ENCODE measurements at places on chromosomes 4 and X. TPM values are rescaled to one million over a fixed set of nuclear protein-coding genes. Genes with fewer than 3 reads are reported as not detected.

DNA sequence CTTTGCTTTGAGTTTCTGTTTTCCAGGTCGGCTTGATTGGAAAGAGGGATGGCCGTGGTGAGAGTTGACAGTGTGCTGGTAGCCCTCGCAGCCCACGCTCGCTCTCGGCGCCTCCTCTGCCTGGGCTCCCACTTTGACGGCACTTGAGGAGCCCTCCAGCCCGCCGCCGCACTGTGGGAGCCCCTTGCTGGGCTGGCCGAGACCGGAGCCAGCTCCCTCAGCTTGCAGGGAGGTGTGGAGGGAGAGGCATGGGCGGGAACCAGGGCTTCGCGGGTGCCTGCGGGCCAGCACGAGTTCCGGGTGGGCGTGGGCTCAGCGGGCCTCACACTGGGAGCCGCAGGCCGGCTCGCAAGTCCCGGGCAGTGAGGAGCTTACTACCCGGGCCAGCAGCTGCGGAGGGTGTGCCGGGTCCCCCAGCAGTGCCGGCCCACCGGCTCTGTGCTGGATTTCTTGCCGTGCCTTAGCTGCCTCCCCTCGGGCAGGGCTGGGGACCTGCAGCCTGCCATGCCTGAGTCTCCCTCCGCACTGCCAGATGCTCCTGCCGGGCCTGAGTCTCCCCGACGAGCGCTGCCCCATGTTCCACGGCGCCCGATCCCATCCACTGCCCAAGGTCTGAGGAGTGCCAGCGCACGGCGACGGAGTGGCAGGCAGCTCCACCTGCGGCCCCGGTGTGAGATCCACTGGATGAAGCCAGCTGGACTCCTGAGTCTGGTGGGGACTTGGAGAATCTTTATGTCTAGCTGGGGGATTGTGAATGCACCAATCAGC, 166.4 kb upstream of the FAT1 start:
- no peak for DNase-seq

DNA sequence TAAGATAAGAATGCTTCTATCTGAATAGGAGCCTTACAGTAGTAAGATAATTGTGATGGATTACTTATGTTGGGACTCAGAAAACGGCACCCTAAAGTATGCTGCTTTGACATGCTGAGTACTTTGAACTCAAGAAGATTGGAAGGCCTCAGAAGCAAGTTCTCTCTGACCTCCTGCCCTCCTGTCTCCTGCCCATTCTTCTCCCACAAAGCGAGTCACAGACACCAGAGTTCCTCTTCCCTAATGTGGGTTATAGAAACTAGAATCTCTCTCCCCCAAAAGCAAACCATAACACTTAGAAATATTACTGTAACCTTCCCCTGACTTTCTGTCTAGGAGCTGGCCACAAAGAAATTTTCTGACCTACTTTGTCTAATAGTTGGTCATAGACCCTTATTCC, 76.5 kb downstream of the DDIT4L start:
- DNase-seq, result no peak

DNA sequence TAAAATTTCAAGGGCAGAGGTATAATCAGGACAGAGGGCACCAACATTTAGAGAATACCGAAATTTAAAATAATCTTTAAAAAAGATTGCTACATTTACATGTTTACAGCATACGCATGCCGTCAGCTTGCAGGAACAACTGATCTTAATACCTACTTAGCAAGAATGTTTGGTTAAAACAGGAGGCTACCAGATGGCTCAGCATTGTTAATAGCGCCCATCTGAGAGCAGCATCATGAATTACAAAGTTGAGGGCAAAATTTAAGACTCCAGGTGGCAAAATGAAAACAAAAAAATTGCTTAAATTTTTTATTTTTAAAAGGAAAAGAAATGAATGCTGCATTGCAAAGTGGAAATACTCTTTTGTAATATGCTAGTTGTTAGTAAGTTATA, 241.3 kb downstream of the C4orf33 start:
- DNase-seq, result no peak

DNA sequence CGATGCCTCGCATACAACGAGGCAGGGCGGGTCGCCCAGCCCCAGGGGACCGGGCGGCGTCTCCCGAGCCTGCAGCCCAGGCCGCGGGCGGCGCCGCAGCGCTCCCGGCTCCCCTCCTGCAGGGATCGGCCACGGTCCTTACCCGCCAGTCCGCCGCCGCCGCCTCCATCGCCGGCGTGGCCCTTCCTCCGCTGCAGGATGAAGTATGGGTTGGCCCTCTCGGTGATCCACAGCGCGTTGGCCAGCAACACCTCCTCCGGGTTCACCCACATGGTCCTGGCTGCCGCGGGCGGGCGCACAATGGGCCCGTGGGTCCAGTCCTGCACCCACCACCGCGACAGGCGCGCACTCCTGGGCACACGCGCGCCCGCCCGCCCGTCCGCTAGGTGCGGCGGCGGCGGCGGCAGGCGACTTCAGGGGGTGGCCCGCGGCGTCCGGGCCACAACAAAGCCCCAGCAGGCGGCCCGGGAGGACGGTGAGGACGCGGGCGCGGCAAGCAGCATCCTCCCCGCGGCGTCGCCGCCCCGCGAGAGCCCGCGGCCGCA, 339 bp downstream of the TBC1D9 start:
- peak; percentile 53 for DNase-seq

DNA sequence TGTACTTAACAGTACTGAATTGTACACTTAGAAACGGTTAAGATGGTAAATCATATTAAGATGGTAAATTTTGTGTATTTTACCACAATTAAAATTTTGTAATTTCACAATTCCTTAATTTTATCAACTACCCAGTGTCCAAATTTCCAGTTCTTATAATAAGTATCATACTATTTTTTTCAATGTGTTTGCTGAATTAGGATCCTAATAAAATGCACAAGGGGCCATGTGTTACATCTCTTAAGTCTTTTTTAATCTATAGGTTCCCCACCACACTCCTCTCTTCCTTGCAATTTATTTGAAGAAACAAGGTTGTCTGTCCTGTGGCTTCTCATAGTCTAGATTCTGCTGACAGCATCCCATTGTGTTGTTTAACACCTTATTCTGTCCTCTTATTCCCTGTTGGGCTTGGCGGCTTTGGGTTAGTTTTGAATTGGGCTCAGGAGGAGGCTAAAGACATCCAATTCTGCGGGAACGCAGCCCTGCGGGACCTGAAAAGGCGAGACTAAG, 533 bp upstream of the SYAP1 start:
- DNase-seq, result no peak

- DNase-seq, result no peak
These were observed 252.3 kb upstream of the PSAPL1 start for GRCh38 chr4:7687006-7687405.

DNA sequence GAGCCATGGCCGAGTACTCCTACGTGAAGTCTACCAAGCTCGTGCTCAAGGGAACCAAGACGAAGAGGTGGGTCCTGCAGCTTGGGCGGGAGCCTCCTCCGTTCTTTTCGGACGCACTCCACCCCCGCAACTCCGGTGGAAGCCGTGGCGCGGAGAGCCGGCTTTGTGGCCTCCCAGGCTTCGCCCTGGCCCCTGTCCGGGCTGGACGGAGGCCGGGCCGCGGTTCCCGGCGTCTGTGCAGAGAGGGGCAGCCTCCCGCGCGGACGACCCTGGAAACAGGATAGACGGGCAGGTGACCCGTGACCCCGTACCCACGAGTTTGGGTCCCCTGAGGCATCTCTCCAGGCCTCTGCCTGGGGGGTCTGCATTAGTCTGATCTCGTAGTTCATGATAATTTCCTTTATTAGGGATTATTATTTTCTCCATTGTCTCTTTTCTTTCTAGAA, 356 bp downstream of the FRG1 start:
- DNase-seq, result no peak

DNA sequence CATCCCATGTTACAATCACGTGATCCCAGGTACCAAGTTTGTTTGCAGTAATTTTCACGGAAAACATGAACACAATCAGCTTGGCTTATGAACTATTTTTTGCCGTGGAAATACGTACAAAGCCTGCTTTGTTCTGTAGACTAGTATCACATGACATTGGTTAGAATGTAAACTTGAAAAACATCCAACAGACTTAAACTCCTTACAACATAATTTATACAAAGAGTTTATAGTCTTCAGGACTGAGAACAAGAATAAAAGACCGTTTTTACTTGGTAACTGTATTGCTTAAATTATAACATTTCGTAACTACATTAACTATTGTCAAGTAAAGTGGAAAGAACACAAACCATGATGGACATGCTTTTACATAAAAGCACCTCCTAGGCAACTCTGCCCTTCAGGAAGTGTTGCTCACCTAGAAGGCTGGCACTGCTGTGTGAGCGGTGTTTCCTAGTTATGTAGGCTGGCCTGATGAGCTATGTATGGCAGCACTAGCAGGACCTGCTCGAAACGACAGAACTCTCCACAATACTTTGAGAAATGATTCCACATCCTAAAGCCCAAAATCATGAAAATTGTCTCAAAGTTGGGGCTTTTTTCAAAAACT, 41.8 kb upstream of the WDR1 start:
- peak; percentile 70 for DNase-seq

- DNase-seq, result no peak
These were observed 565.8 kb downstream of the GRXCR1 start for GRCh38 chr4:43458293-43458692.

GRCh38 chr4:13921805-13922204, 294.3 kb upstream of the BOD1L1 start:
- no peak for DNase-seq

DNA sequence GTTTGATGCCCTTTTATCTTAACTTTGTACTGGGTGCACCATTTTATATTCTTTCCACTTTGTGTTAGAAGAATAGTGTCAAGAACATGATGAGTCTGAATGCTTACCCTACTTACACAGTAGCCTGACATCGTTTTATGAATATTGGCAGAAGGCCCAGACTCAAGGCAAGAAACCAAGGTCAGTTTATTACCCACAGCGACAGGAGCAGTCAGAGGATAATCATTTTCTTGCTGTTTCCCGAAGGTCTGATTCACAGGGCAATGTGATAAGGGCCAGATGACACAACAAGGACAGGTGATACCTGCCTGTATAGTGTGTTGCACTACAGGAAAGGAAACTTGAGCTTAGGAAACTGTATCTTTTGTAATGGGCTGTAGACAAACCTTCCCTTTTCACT, 417.4 kb downstream of the SPOCK3 start:
- peak; percentile 43 for DNase-seq

DNA sequence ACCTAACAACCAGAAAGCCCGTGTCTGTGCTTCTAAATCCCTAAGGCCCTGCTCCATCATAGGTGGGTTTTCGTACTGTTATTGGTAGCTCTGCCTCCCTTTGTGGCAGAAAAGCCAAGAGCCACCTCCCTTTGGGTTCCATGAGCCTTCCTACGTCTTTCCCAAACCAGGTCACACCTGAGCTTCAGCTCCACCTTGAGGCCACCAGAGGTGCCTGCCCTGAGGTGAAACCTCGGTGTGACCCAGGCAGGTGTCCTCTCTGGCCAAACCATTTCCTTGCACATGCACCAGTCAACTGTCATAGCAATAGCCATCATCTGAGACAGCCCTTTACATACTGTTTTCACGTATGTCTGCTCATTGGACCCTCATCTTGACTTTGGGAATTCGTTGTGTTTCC, 188.0 kb upstream of the RBPJ start:
- no peak for DNase-seq

GRCh38 chr4:25308306-25308705, 4.3 kb upstream of the ZCCHC4 start:
- peak; percentile 9 for DNase-seq

DNA sequence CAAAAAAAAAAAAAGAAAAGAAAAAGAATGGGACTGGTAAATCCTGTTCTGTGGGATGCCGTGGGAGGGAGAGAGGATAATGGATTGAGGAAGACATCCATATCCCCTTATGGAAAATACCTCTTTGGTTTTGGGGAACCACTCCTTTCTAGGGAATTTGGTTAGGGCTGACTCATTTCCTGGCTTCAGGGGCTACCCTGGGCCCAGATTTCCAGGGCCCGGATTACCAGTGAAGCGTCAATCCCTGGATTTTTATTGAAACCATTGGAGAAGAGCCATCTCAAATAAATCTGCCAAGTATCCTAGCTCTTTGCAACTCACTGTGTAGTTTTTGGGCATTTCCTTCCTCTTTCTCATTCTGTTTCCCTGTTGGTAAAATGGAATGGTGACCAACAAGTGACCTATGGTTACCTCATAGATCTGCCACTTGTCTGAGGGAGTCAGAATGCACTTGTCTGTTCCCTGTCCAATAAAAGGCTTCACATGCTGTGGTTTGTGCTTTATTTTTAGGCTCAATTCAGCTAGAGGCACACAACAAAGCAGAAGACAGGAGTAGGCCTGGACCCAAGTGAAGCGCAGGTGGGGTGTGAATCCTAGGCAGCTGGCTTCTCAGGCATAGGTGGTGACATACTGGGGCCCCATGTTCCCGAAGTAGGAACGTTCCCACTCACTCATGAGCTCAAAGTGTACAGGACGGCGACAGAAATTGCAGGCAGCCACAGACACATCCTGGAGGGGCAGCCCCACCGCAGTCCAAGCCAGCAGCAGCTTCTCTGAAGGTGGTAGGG, 8.6 kb downstream of the APEX2 start:
- peak; percentile 64 for DNase-seq

- DNase-seq, result no peak
These were observed 5.0 kb downstream of the GPC3 start for GRCh38 chrX:133980406-133980805.

CT45A2 gene
- total RNA-seq, result not detected

PCSK1N gene
- 36.4 TPM for total RNA-seq

MEPE gene
- total RNA-seq, result not detected

MFAP3L gene
- 9.1 TPM for total RNA-seq

CLTRN gene
- total RNA-seq, result 2.0 TPM

STEEP1 gene
- 20.9 TPM for total RNA-seq

TEX13C gene
- not detected for total RNA-seq

Data from mammary epithelial cell (primary cell).